ENCODE measurements at places on chromosomes 16 and 17. TPM values are rescaled to one million over a fixed set of nuclear protein-coding genes. Genes with fewer than 3 reads are reported as not detected.

The SLC16A11 gene
- 0.44 TPM for total RNA-seq

The MYO15A gene
- total RNA-seq, result 0.44 TPM

The EVPL gene
- under 0.01 TPM for total RNA-seq

The EFCAB5 gene
- 1.1 TPM for total RNA-seq

The SLC38A8 gene
- not detected for total RNA-seq

The RAB11FIP4 gene
- total RNA-seq, result 0.31 TPM

The MPV17L gene
- total RNA-seq, result under 0.01 TPM

The CACNG5 gene
- not detected for total RNA-seq

All from bladder microvascular endothelial cell (primary cell).